ENCODE measurements at places on chromosomes 13 and 19. TPM values are rescaled to one million over a fixed set of nuclear protein-coding genes. Genes with fewer than 3 reads are reported as not detected.

- H3K36me3 ChIP-seq, result peaks cover 18% of the 10 kb centered on the region
- DNase-seq, result no peak
- no peaks in the 10 kb centered on the region for H3K27me3 ChIP-seq
- H3K4me3 ChIP-seq, result no peak overlapping the region
- peaks cover 3% of the 10 kb centered on the region for H3K4me1 ChIP-seq
- H3K27ac ChIP-seq, result no peak overlapping the region
These were observed 7.9 kb downstream of the DCAF15 start for GRCh38 chr19:13959962-13960862.

Gene POGLUT2
- total RNA-seq, result 32.9 TPM

DNA sequence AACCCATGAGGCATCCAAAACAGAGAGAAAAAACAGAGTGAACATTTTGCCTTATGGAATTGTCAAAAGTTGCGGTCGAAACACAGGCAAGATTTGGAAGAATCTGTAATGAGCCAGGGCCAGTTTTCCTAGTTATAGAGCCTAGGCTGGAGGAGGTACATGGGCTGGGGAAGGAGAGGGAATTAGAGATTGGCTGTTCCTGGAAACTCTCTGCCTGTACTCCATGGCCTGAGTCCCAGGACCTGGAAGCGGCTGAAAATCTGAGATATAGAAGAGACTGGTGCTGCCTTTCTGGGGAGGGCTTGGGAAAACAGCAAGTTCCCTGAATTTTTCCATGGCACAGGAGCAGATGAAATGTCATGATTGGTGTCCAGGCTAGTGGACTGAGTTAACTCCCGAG lies 122.8 kb upstream of the KLF12 start:
- no peaks in the 10 kb centered on the region for H3K36me3 ChIP-seq
- H3K27ac ChIP-seq, result no peak overlapping the region
- H3K27me3 ChIP-seq, result no peaks in the 10 kb centered on the region
- no peak for DNase-seq
- no peak overlapping the region for H3K4me3 ChIP-seq

DNA sequence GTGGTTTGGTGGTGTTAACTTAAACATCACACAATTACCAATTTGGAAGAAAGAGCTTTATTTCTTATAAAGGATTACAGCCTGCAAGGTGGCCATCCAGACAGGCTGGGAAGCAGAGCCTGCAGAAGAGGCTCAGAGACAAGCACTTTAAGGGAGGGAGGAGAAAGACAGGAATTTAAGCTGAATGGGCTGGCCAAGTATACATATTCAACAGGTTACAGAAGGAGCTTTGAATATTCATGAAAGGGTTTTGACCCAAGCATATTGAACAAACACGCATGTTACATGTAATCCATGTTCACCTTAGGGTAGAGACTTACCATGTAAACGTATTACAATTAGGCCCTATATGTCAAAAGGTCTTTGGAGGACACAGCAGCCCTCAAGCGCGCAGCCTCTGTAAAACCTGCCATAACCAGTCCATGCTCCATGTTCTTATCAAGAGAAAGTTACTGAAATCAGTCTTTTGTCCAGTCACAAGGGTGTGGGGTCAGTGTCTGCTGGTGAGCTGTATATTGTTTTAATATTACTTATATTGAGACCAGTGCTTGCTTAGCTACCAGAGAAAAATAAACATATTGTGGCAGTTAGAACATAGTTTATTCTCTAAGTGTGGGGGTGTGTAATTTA lies 19.9 kb downstream of the SIGLEC7 start:
- peaks cover 3% of the 10 kb centered on the region for H3K27me3 ChIP-seq
- H3K36me3 ChIP-seq, result no peaks in the 10 kb centered on the region
- no peak overlapping the region for H3K27ac ChIP-seq
- no peak overlapping the region for H3K4me3 ChIP-seq
- no peak for DNase-seq
- no peaks in the 10 kb centered on the region for H3K4me1 ChIP-seq

GRCh38 chr13:35797991-35798390 lies 321.5 kb upstream of the MAB21L1 start:
- H3K4me1 ChIP-seq, result no peaks in the 10 kb centered on the region
- no peak overlapping the region for H3K4me3 ChIP-seq
- no peaks in the 10 kb centered on the region for H3K36me3 ChIP-seq
- no peak for DNase-seq
- H3K27ac ChIP-seq, result no peak overlapping the region

DNA sequence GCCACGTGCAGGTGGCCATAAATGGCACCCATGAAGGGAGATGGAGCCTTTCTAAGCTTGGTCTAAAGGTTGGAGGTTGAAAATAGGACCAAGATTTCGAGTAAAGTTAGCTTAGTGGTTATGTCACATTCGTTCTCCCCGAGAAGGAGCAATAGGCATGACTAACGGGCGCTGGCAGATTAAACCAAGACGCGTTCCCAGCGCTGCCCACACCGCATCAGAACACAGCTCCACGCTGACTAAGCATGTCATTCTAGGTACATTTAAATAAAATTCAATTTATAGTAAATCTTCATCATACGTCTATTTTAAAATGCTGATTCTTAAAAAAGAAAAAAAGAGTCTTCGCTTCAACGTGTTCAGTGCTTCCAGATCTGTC lies 95.0 kb upstream of the IRS2 start:
- peaks cover 7% of the 10 kb centered on the region for H3K27me3 ChIP-seq
- no peaks in the 10 kb centered on the region for H3K4me1 ChIP-seq
- H3K27ac ChIP-seq, result no peak overlapping the region
- H3K36me3 ChIP-seq, result no peaks in the 10 kb centered on the region
- H3K4me3 ChIP-seq, result no peak overlapping the region

GRCh38 chr13:99406799-99407201 lies 94.5 kb upstream of the TM9SF2 start:
- H3K27me3 ChIP-seq, result peaks cover 37% of the 10 kb centered on the region
- no peak for DNase-seq
- H3K36me3 ChIP-seq, result no peaks in the 10 kb centered on the region
- H3K4me3 ChIP-seq, result no peak overlapping the region
- H3K4me1 ChIP-seq, result no peaks in the 10 kb centered on the region
